ENCODE measurements at places on chromosomes 2 and 18. TPM values are rescaled to one million over a fixed set of nuclear protein-coding genes. Genes with fewer than 3 reads are reported as not detected.

The CCDC74A gene
- polyA plus RNA-seq: 1.2 TPM

The MSH6 gene
- polyA plus RNA-seq: 18.3 TPM

The IL36A gene
- not detected for polyA plus RNA-seq

The CABYR gene
- 0.90 TPM for polyA plus RNA-seq

The DHRS9 gene
- polyA plus RNA-seq: 150 TPM

The CELF4 gene
- polyA plus RNA-seq: 0.60 TPM

The HYCC2 gene
- 4.8 TPM for polyA plus RNA-seq

The HAT1 gene
- polyA plus RNA-seq: 26.4 TPM

The RTP5 gene
- not detected for polyA plus RNA-seq

The MSH2 gene
- polyA plus RNA-seq: 12.4 TPM

The HOXD1 gene
- 4.2 TPM for polyA plus RNA-seq

The SLC9A4 gene
- polyA plus RNA-seq: 0.04 TPM

The ADD2 gene
- polyA plus RNA-seq: under 0.01 TPM

The MYO7B gene
- 57.6 TPM for polyA plus RNA-seq

The PNPT1 gene
- polyA plus RNA-seq: 5.1 TPM

The DSC3 gene
- polyA plus RNA-seq: under 0.01 TPM

The FOXD4L1 gene
- not detected for polyA plus RNA-seq

The YES1 gene
- 27.6 TPM for polyA plus RNA-seq

The RGPD3 gene
- not detected for polyA plus RNA-seq

The C1D gene
- polyA plus RNA-seq: 30.6 TPM

The TCF23 gene
- not detected for polyA plus RNA-seq

The PJVK gene
- polyA plus RNA-seq: 0.85 TPM

The SPATA3 gene
- polyA plus RNA-seq: not detected

The POTEJ gene
- polyA plus RNA-seq: not detected

The CCDC121 gene
- polyA plus RNA-seq: 1.7 TPM

The RIT2 gene
- 0.17 TPM for polyA plus RNA-seq

The FBXO36 gene
- 0.92 TPM for polyA plus RNA-seq

The IL1R1 gene
- polyA plus RNA-seq: 43.2 TPM

The CFAP210 gene
- polyA plus RNA-seq: not detected

The CCDC148 gene
- polyA plus RNA-seq: 0.23 TPM

The GAL3ST2 gene
- 3.0 TPM for polyA plus RNA-seq

The GREB1 gene
- 0.46 TPM for polyA plus RNA-seq

The INPP4A gene
- 1.8 TPM for polyA plus RNA-seq

The KLHL30 gene
- 0.19 TPM for polyA plus RNA-seq

Data from sigmoid colon (tissue), 7 donors.